Esophagus mucosa (tissue), 1 donor: ENCODE measurements at places on chromosomes 3 and 15. TPM values are rescaled to one million over a fixed set of nuclear protein-coding genes. Genes with fewer than 3 reads are reported as not detected.

- no peak for ATAC-seq
Measured at GRCh38 chr3:63986146-63986545, 37.1 kb downstream of the PSMD6 start.

DNA sequence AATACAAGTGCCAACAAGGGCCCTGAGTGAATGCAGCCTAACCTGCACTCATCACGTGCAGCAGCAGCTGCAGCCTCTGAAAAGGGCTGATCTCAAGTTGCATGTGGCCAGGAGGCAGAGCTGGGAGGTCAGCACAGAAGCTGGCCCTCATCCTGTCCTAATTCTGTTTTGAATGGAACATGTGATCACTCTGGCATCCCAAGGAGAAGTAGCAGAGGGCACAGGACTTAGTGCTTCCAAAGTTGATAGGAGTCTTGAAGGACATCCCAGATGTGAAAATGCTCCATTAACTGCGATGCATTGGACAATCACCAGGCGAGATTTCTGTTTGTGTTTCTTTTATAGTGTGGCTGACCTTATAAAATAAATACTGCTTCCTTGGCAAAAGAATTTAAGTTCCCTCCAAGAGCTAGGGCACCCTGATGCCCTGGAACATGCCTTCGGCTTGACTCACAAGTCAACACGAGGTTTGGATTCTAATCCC is 31.6 kb upstream of the STAG1 start:
- ATAC-seq, result no peak

DNA sequence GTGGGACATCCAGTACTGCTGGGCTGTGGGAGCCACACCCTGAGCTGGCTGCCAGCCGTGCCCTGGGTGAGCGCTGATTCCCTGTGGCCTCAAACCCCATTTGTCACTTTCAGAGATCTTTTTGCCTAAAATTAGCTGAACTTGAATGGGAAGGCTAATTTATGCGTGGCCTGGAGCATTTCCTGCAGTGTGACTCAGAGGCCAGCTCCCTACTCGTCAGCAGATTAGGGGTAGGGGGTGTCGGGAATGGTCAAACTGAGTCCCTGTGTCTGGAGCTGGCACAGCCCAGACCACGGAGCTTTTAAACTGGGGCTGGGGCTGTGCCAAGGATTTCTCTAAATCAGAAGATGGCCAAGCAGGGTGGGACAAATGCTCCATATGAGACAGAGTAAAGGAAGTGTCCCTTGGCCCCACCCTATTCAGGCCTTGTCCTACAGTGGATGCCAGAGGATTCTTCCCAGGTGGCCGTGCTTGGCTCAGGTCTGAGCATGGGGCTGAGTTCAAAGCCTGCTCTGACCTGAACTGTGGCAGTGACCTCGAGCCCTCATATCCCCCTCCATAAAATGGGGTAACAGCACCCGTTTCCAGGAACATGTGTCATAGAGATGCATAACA is 59.7 kb downstream of the ATP2B2 start:
- no peak for ATAC-seq

DNA sequence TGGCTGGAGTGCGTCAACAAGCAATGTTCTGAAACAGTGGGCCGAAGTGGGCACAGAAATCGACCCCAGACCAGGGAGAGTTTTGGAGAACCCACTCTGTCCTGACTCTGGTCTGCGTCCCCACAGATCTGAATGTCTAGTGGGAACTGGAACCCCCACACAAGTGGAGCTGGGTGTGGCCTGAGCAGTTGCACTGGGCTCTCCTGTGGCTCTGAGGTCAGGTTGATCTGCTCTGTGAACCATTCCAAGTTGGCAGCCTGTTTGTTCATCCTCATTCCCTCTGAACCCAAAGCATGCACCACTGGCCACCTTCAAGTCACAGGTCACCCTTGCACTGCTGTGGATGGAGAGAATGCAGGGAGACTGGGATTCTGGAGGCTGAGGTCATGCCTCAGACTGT is 60.5 kb downstream of the STARD5 start:
- no peak for ATAC-seq

Gene PRKCI
- 28.5 TPM for total RNA-seq

Gene NCEH1
- 5.3 TPM for total RNA-seq

Gene NR2C2
- 19.2 TPM for total RNA-seq

Gene GCSAM
- 1.1 TPM for total RNA-seq
